Activated T-helper 9 cell treated with anti-CD3 and anti-CD28 coated beads, Interleukin-2, amount 50 U/mL, for 16 hours (primary cell): ENCODE measurements at places on chromosomes 4 and X.

DNA sequence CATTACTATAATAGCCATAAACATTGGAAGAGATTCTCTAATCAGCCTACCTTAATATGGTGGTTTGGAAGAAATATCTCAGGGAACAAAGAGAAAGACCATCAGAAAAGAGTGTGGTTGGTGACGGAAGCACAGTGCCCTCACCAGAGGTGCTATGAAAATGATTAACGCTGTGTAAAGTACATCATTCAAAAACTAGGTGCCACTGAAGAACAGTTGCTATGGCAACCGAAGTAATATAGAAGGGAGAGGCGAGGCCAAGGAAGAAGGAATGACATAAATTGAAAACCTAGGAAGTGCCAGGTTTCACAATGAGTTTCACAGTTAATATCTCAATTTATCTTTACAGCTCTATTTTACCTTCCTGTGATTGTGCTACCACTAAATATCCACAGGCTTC lies 57.0 kb upstream of the ARSJ start:
- no peak for DNase-seq

- no peak for DNase-seq
These were observed 108.1 kb downstream of the TSPAN7 start for GRCh38 chrX:38669428-38669827.

- DNase-seq = no peak
These were observed 88.1 kb downstream of the RTL5 start for GRCh38 chrX:72043636-72044035.

GRCh38 chrX:149199734-149200133 lies 305.4 kb downstream of the IDS start:
- DNase-seq = no peak

- no peak for DNase-seq
These were observed 408.2 kb downstream of the SMARCA1 start for GRCh38 chrX:129115104-129115503.

- no peak for DNase-seq
These were observed 24.9 kb downstream of the CD99L2 start for GRCh38 chrX:150873616-150874015.

DNA sequence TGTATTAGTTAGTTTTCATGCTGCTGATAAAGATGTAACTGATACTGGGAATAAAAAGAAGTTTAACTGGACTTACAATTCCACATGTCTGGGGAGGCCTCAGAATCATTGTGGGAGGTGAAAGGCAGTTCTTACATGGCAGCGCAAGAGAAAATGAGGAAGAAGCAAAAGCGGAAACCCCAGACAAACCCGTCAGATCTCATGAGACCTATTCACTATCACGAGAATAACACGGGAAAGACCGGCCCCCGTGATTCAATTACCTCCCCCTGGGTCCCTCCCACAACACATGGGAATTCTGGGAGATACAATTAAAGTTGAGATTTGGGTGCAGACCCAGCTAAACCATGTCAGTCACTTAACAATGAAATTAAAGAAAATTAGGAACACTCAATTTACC lies 499.1 kb downstream of the FSTL5 start:
- DNase-seq = no peak

DNA sequence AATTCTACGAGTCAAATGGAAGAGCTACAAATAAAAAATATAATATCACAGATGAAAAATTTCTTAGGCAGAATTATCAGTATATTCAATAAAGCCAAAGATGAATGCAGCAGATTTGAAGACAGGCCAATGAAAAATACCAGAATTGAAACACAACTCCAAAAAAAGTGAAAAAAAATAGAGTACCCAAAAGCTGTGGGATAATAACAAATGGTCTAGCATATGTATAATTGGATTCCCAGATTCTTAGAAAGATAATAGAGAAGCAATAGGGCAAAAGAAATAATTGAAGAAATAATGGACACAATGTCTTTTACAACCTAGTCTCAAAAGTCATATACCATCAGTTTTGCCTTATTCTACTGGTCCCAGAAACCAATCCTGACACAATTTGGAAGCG lies 4.4 kb downstream of the ANAPC10 start:
- no peak for DNase-seq

DNA sequence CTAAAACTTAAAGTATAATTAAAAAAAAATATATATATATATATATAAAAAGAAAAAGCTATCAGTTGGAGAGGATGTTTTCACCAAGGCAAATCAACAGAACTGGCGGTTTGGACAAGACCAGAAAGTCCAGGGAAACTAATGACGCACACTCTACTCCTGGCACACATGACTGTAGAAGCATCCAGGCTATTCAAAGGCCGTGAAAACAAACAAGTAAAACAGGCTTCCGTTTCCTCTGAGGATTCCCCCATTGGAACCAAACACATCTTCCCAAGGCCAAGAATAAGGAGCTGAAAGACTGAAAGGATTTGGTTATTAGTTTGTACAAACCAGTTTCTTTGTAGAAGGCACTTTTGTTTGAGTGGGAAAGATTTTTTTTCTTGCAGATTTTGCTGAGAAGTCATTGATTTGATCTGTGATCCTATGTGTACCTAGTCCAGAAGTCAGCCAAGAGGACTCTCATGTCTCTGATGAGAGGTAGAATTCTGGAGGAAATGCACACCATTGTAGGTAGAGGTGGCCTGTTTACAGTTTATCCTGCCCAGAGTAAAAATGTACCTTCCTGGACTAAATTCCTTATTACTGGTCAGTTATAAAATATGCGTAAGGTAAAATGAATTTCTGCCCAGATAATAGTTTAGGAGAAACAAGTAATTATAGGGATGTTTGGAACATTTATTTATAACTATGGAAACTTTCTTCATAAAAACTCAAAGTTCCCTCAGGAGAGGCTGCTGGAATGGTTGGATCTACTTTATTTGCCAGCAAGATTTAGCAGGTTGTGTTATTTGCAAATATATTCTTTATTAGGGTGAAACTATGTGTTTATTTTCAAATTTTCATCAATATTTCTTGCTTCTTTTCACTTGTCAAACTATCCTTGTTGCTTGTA lies 66.5 kb downstream of the DMP1 start:
- DNase-seq = no peak

DNA sequence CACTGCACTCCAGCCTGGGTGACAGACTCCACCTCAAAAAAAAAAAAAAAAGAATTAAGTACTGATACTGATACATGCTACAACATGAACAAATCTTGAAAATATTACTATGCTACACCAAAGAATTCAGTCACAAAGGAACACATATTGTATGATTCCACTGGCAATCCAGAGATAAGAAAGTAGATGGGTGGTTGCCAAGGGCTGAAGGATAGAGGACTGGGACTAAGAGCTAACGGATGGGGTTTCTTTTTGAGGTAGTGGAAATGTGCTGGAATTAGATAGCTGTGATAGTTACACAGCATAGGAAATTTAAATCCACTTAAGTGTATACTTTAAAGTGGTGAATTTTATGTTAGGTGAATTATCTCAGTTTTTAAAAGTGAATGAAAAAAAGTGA lies 12.5 kb downstream of the ATP11C start:
- DNase-seq = no peak

DNA sequence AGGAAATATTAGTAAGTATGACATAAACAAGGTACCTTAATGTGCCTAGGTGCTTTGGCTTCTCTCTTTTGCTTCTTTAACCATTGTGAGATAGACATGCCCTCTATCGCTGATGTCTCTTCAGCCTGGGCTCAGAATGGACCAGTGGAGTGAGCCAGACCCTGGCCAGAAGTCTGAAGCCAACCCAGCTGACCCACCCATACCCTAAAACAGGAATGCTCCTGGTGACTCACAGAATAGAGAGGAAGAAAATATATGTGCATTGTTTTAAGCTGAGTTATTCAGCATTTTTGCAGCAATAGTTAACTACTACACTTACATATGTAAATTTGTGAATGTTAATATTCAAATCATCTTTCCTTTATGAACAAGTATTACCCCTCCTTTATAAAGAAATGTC lies 167.5 kb upstream of the PCDH10 start:
- DNase-seq = no peak

DNA sequence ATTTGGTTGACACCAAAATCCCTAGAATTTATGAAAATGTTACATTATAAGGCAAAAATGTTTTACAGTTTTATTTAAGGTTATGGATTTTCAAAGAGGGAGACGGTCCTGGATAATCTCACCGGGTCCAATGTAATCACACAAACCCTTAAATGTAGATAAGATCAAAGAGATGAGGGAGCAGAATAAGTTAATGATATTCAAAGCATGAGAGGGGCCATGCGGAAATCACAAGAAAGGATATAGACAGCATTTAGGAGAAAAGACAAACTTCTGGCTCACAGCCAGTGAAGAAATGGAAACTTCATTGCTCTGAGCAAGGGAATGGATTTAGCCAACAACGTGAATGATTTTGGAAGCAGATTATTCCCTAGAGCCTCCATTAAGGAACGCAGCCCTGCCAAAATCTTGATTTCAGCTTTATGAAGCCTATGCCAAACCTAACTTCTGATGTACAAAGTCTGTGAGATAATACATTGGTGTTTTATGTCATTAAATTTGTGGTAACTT lies 684.4 kb upstream of the GNPDA2 start:
- DNase-seq = no peak

DNA sequence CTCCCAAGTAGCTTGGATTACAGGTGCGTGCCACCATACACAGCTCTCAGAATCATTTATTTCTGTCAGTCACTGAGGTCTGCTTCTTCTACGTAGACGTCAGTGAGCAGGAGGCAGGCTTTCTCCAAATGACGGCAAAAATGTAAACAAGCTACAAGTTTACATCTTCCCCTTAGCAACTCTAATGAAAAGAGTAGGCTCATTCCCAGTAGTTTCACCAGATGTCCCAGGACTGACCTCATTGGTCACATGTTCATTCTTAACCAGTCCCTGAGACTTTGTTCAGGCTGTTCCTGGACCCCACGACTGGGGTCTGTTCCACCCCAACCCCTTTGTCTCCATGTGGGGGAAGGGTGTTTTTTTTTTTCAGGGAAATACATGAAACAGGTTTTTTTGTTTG lies 67.1 kb downstream of the TENM3 start:
- no peak for DNase-seq

- DNase-seq = no peak
These were observed 12.7 kb downstream of the MAD2L1 start for GRCh38 chr4:120053911-120054310.

GRCh38 chr4:60655356-60655755 lies 544.8 kb upstream of the ADGRL3 start:
- no peak for DNase-seq

DNA sequence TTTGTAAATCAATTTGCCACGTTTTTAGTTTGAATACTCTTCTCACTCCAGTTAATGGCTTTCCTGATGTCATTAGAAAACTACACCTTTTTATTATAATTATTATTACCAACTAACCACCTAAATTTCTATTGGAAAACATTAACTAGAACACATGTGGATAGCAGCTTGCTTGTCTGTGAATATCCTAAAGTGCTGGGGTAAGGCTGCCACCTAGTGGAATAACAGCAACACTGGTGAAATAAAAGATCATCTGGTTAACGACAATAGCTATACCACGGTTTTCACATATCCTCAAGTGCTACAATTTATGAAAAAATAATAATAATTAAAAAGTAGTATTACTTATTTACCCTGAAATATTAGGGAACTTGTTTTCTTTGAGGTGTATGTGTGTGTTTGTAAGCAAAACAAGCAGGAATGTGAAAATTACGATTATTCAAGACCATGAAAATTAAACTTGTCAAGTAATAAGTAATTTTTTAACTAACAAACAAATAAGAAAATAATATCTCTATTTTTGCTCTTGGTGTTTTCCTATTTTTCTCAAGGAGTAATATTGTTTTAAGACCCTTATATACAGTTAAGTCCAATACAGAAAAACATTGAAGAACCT lies 130.1 kb upstream of the TECRL start:
- DNase-seq = no peak

DNA sequence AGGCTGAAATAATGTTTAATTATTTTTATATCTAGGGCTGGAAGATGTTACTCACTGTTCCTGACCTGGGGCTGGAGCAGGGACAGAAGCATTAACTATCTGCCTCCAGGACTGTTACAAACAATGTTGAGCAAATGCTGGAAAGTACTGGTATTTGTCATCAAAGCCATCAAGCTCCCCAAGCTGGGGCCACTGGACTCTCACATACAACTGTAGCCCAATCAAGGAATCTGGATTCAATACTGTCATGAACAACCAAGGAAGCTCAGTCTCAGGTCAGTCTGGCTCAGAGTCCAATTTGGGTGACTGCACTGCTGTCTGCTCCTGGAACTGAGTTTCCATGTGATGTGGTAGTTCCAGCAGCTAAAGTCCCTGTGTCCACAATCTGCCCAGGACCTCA lies 50.4 kb downstream of the APOO start:
- no peak for DNase-seq

GRCh38 chr4:93084599-93085305 lies 743.8 kb upstream of the ATOH1 start:
- DNase-seq = no peak

DNA sequence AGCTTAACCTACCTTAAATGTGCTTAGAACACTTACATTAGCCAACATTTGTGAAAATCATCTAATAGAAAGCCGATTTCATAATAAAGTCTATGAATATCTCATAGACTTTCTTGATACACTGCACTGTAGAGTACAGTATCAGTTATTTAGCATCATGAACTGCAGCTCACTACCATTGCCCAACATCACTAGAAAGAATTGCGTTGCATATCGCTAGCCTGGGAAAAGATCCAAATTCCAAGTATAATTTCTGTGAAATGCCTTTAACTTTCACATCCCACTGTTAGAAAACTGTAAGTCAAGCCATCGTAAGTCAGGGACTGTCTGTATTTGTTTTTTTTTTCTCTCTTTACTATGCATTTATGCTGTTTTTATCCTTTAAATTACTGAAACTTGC lies 918.6 kb upstream of the PABPC4L start:
- DNase-seq = no peak

DNA sequence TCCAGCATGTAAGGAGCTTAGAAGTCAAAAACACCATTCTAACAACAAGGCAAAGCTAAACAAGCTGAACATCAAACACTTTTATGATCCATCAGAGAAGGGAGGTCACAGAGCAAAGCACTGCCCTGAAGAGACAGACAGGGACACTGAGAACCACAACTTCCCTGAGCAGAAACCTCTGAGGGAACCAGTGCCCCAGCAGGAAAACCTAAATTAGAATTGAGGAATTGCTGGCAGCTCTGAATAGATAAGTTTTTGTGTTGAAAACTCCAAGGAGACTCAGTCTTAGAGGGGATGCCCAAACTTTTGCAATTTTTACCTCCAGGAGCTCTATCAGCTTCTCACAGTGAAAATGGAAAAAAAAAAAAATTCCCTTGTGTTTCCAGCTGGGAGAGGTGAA lies 83.0 kb upstream of the MAPK10 start:
- no peak for DNase-seq

- DNase-seq = no peak
These were observed 223.4 kb upstream of the ATOH1 start for GRCh38 chr4:93605163-93605562.

GRCh38 chrX:154046031-154046781 lies 26.5 kb upstream of the IRAK1 start:
- no peak for DNase-seq

DNA sequence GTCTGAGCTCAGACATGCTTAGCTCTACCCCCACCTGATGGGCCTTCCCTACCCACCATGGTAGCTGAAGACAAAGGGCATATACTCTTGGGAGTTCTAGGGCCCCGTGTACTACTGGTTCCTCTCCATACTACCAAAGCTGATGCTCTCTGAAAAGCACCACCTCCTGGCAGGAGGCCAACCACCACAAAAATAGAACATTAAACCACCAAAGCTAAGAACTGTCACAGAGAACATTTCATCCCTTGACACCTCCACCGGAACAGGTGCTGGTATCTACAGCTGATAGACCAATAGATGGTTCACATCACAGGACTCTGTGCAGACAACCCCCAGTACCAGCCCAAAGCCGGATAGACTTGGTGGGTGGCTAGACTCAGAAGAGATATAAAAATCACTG lies 13.4 kb downstream of the EDA2R start:
- no peak for DNase-seq

GRCh38 chr4:72286185-72286584 lies 254.4 kb downstream of the NPFFR2 start:
- no peak for DNase-seq
